ENCODE measurements at places on chromosomes 11 and 22.

DNA sequence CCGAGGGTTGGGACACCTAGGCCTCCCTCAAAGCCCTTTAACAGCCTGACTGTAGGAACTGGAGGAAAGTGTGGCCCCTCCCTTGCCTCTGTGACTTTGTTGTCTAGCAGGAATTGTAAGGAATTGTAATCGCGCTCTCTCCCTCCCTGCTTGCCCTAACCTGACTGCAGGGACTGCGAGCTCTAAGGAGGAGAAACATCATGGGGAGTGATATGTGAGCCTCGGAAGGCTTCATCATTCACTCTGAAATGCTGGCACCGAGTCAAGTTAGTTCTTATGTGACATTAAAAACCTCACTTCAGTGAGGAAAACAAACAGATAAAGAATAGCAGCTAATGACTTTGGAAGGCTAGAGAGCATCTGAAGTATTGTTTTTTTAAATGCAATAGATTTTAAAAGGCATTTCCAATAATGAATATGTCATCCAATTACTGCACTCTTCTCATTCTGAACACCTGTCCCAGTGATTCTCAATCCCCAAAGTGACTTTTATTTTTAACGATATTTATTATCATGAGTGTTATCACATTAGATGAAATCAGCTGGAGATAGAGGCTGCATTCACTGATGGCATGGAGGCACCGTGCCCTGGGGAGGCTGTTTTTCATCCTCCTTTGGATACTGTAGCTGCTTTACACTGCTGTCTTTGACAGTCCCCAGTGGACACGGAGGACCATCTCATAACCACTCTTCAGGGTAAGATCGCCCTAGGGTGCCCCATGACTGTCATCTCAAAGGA, 58.5 kb upstream of the NTM start:
- DNase-seq, result no peak

DNA sequence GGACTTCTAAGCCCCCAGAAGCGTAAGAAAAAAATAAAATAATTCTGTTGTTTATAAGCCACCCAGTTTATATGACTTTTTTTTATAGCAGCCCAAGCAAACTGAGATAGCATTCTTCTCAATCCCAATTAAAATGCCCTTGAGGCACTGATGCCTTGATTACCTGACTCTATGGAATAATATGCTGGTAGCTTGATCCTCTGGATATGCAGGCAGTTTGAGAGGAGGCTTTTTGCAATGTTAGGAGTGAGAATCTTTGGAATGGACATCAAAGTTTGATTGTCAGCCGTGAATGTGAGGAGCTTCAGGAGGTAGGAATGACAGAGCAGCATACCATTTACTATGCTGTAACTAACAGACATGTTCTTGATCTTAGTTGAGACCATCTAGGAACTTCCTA, 275.6 kb downstream of the AASDHPPT start:
- peak; percentile 98 for DNase-seq

- peak; percentile 4 for DNase-seq
Observed at GRCh38 chr11:64060861-64061444, 25.2 kb downstream of the FLRT1 start.

DNA sequence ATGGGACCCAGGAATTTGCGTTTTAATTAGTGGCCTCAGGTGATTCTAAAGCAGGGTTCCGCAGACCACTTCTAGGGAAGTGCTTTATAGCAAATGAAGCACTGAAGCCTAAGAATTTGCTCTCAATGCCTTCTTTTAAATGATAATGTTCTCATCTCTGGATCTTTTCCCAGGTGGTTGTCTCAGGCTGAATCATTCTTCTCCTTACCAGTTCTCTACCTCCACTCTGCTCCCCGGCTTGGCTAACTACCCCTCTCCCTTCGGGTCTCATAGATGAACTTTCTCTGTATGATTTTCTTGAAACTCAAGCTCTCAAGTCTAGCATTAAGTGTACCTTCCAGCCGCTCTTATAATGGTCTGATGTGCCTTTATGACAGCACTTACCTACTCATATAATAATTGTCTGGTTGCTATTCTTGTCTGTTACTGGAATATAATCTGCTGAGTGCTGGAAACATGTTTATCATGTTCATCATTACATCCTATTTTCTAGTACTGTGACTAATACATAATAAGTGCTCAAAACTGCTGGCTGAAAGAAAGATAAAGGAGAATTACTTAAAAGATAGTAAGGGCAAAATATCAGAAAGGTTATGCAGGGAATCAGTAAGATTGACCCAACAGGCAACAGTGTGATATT, 195.9 kb upstream of the SESN3 start:
- DNase-seq, result no peak

GRCh38 chr11:14055936-14056335, 93.4 kb downstream of the SPON1 start:
- DNase-seq, result no peak

DNA sequence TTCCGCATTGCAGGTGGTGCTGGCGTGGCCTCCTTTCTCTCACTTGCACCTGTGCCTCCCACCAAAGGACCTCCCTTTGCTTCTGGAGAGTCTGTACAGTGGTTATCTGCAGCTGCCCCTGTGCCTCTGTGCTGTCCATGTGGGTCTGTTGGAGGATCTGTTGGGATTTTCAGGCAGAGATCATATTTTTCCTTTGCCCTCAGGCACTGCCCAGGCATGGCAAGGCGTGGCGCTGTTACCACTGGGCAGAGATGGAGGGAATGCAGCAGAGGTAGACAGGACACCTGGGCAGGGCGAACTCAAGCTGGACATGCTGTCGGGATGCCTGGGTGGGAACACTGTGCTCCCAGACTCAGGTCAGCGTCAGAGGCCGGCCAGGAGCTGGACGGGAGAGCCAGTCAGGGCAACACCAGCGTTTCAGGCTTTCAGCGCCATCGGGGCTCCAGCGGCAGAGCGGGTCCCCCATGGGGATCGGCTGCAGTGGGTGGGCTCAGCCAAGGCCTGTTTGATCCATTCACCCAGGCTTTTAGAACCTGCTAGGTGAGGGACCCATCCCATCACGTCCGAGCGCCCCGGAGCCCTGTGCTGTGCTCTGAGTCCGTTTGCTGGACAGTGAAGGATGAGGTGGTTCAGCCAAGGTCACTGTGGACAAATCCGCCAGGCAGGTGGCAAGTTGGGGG, 718.9 kb downstream of the BRD1 start:
- no peak for DNase-seq
